ENCODE measurements at places on chromosomes 5 and 9. TPM values are rescaled to one million over a fixed set of nuclear protein-coding genes. Genes with fewer than 3 reads are reported as not detected.

Gene SLC6A3
- total RNA-seq = 22.4 TPM

Gene SLCO6A1
- total RNA-seq = 1.6 TPM

Gene GABRA6
- not detected for total RNA-seq

DNA sequence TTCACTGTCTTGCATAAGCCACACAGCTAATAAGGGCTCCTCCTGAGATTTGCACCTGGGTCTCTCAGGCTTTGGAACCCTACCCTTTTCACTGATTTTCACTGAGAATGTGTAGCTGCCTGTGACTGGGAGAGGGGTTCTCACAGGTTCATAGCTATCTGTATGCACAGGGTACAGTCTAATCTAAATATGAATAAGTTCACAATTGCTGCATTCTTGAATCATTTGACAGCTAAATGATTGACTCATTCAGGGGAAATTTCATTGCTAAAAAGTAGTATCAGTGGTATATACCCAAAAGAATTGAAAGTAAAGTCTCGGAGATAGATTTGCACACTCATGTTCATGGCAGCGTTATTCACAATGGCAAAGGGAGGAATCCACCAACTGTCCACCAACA lies 140.7 kb downstream of the BOD1 start:
- DNase-seq = no peak

- DNase-seq = no peak
These were observed 205.0 kb downstream of the TRIO start for GRCh38 chr5:14348142-14348541.

- DNase-seq = no peak
These were observed 1263.3 kb upstream of the CDH9 start for GRCh38 chr5:28301712-28302111.

- no peak for DNase-seq
These were observed 154.2 kb upstream of the TNPO1 start for GRCh38 chr5:72662305-72662704.

DNA sequence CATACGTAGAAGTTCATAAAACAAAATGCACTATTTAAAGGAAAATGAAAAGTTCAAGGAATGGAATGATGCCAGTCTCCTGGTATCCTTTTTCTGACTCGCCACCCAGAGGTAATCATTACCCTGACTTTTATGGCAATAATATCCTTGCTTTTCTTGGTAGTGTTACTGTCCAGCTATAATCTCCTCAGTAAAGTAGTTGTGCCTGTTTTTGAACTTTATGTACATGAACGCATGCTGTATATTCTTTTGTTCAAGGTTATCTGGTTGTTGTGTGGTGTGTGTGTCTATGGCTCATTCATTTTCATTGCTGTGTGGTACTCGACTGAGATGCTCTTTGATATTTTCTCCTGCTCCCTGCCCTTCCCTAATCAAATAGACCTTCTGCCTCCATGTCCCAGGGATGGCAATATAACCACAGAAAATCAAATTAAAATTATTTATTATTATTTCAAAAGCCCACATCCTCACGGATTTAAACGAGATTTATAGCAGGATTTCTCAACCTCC lies 29.2 kb upstream of the FBP1 start:
- DNase-seq = no peak

- DNase-seq = no peak
These were observed 118.8 kb downstream of the GLIS3 start for GRCh38 chr9:4180907-4181605.

GRCh38 chr9:136018257-136019031 lies 57.3 kb upstream of the UBAC1 start:
- DNase-seq = no peak

DNA sequence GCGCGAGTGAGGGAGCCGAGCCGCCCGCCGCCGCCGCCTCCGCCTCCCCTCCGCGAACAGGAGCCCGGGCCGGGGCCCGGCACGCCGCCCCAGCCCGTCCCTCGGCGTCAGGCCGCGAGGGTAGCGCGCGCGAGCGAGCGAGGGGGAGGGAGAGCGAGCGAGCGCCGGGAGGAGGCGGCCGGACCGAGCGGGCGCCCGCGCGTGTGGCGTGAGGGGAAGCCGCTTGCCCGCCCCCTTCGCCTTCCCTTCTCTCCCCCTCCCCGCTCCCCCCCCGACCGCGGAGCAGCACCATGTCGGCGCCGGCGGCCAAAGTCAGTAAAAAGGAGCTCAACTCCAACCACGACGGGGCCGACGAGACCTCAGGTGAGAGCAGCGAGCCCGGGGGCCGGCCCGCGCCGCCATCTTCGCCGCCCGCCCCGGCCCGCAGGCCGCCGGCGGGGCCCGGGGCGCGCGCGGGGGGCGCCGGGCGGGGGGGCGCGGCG lies 312 bp downstream of the SET start:
- peak; percentile 67 for DNase-seq

DNA sequence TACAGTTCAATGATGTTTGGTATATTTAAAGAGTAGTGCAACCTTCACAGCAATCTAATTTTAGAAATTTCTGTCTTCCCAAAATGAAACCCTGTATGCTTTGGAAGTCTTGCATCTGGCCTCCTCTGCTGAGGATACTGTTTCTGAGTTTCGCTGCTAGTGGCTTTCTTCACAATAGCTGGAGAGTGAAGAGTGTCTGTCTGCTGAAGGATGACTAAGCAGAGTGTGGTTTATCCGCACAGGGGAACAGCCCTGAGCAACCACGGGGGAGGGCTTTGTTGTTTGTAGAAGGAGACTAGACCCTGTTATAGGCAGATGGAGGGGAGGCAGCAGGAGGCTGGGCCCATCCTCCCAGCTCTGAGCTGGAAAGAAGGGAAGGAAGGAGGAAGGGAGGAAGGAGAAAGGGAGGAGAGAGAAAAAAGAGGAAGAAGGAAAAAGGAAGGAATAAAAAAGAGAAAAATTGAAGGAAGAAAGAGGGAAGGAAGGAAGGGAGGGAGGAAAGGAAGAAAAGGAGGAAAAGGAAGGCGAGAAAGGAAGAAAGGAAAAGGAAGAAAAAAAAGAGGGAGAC lies 10.5 kb upstream of the IRX2 start:
- DNase-seq = no peak

DNA sequence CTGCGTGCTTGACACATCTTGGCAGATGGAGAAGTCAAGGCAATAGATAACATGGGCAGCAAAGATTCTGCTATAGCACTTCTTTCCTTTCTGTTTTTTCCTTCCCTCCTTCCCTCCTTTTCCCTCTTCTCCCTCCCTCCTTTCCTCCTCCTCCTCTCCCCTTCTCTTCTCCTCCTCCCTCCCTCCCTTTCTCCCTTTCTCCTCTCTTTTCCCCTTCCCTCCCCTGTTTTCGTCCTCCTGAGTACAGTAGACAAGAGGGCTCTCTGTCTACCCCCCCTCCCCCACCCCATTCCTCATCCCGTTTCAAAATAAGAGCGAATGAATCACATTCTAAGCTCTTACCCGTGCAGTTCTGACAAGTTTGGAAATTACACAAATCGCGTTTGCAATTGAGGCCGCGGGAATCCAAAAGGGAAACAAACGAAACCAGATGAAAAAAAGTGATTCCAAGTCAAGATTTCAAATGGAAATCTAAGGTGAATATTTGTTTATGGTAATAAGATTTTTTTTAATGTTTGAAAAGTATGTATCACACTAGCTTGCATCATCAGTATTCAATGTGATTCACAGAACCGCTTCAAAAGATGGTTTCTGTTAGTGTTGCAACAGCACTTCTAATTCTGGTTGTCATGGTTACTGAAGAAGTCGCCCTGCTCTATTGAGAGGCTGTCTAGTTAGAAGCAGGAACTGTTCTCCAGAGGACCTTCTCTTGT lies 1.3 kb downstream of the NIM1K start:
- DNase-seq = no peak

GRCh38 chr5:5688194-5688924 lies 265.9 kb downstream of the ICE1 start:
- DNase-seq = no peak
